Fibroblast of skin of abdomen (primary cell): ENCODE measurements at places on chromosomes 16 and 17.
A peak's percentile ranks its signal among the peaks of the same experiment; 100 is the strongest.

DNA sequence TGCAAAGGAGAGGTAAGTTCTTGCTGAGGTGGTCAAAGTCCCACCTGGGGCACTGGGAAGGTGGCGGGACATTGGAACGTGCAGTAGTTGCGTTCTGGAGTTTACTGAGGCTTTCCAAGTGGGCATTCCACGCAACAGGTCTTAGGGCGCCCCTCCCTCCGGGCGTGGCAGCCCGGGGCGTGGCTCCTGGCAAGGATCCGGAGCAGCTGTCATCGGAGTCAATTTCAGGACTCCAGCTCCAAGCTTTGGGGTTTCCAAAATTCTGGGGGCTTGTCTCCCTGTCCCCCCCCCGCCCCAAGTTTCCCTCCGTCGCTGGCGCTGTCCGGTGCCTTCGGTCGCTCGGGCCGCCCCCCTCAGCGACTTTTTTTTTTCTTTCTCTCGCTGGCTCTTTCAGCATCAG is 43.1 kb upstream of the AMZ2 start:
- DNase-seq, result no peak

DNA sequence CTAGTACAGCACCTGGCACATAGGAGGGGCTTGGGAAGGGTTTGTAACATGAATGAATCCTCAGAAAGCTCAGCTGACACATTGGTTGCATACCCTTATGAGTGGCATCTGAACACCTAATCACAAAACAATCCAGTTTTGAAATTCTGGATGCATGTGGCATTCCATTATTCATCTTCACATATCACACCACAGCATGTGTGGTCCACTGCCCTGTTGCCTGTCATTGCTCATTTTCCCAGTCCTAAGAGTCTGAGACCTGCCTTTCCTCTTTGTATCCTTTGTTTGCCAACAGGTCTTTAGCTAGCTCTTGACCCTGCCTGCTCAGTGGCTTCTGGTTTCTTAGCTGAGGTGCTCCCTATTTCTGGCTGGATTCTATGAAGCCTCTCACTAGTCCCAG is 170.8 kb upstream of the ASIC2 start:
- DNase-seq, result peak; percentile 25

DNA sequence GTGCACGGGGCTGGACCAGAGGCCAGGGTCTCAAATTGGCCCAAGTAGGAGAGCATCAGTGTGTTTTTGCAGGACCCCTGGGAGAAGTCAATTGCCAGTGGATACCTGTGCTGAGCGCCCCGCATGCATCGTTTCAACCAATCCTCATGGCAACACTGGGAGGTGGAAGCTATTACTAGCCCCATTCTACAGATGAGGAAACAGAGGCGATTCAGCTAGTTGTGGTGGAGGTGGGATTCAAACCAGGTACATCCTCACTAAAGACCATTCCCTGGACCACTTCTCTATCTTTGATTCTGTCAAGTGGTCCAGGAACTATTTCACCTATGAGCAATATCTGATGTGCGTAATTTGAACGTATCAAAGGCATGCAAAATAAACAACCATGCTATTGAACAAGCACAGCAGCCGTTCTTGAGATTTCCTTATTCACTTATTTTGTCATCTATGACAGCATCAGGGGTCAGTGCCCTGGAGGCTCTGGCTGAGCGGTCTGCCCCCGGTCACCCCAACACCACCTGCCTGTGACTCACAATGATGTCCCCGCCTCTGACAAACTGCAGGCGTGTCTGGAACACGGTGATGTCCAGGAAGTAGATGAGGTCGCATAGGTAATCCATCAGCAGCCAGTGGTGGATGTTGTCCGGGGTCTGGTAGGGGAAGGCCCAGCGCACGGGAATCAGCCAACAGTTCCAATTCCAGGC is 54.0 kb downstream of the CNGB1 start:
- no peak for DNase-seq

DNA sequence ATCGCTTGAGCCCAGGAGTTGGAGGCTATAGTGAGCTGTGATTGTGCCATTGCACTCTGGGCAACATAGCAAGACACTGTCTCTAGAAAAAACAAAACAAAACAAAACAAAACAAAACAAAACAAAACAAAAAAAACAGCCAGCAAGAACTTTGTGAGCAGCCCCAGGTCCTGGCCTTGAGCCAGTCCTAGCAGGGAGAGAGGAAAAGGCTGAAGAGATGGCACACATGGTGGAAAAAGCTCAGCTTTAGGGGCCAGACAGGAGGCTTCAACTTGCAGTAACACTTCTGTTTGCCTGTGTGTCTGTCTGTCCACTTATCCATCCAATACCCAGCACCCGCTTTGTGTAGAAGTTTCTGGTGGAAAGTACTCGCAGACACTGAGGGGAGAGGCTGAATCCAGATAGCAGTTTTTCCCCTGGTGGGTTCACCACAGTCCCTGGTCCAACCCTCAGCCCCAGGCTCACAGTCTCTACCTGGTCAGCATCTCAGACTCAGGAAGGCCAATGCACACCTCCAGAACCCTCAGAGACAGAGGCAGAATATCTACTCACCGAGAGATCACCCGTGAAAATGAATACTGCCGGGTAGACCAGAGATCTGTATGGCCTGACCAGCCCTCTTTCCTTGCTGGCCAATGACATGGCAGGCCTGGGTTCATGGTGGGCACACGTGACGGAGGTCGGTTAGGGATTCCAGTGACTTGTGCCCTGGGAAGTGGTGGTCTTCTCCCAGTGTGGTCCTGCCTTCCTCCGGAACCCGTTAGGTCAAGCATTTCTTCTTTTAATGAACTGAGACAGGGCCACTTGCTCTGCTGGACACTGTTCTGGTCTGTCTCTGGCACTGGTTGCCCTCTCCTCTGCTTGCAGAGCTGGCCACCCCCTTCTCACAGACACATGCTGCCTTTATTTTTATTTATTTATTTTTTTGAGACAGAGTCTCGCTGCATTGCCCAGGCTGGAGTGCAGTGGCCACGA is 79.5 kb upstream of the DNAJA2 start:
- no peak for DNase-seq

- DNase-seq, result no peak
Observed at GRCh38 chr17:82366749-82367148, 4.8 kb upstream of the UTS2R start.

GRCh38 chr16:58121132-58121531 is 8.0 kb downstream of the CFAP20 start:
- no peak for DNase-seq

DNA sequence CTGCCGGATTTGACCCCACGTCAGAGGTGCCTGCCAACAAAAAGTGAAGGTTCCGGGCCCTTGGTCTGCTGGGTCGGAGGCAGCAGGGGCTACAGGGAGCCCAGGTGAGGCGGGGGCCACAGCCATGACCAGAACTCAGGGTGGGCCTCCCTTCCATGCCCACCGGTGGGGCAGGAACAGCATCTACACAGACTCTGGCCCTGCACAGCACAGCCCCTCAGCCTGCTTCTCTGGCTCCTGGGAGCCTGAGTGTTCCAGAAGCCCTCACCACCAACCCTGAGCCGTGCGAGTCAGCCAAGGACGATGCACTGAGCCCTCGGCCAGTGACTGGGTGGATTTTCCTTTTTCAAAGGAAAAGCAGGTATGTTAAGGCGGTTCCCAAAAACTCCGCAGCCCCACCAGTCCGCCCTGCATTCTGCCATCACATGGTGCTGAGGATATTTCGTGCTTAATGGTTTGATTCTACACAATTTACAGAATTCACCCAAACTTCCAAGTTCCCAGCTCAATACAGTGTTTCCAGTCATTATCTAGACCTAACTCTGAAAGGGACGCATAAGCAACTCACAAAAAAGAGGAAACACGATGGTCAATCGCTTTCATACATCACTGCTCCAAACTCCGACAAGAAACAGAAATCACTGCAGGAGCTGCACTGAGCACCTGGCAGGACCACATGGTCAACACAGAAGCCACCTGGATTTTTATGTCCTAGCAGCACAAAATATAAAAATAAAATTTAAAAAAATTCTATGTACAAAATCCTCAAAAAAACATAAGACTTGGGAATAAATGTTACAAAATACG is 19.4 kb upstream of the C16orf95 start:
- no peak for DNase-seq

DNA sequence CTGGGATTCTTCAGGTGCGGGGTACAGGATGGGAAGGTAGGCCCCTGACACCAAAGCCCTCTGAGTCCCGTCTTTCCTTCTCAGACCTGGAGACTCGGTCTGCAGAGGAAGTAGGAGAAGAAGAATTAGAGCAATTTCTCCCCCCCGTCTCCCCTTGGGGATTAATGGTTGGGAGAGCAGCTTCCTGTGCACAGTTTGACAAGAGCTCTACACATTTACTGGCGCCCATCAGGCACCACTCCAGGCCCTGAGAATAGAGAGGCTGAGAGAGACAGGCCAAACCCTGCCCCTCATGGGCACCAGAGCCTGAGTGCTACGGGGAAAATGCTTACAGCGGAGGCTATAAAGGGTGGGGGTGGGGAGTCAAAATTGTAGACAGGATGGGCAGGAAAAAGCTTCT is 3.5 kb upstream of the C16orf74 start:
- DNase-seq, result no peak

DNA sequence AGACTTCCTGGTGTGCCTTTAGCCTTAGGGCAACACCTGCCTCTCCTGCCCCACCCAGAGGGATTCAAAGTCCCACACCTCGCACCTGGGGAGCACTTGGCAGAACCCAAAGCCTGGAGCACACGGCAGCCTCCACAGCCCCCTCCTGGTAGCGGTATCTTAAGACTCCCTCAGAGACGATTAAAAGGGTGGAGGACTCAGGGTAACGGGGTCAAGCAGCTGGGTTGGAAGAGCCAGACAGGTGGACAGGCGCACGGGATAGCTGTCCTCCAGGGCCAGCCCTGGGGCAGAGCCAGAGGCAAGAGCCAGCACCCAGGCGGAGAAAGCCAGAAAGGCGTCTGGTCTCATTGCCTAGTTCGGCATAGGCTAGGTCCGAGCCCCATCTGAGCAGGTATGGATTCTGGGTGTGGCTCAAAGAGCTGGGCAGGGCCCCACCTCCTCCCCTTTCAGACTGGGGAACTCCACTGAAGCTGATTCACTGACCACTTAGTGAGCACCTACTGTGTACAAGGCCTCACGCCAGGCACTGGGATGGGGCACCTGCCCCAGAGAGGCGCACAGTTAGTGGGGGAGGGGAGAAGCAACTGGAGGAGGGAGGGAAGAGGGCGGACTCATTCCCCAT is 55.0 kb upstream of the MEAK7 start:
- DNase-seq, result no peak

GRCh38 chr17:81573794-81574642 is 21.9 kb upstream of the FAAP100 start:
- DNase-seq, result no peak

- DNase-seq, result no peak
Observed at GRCh38 chr17:68089881-68090280, 54.3 kb downstream of the KPNA2 start.

GRCh38 chr16:19183187-19183586 is 15.1 kb downstream of the SYT17 start:
- no peak for DNase-seq

DNA sequence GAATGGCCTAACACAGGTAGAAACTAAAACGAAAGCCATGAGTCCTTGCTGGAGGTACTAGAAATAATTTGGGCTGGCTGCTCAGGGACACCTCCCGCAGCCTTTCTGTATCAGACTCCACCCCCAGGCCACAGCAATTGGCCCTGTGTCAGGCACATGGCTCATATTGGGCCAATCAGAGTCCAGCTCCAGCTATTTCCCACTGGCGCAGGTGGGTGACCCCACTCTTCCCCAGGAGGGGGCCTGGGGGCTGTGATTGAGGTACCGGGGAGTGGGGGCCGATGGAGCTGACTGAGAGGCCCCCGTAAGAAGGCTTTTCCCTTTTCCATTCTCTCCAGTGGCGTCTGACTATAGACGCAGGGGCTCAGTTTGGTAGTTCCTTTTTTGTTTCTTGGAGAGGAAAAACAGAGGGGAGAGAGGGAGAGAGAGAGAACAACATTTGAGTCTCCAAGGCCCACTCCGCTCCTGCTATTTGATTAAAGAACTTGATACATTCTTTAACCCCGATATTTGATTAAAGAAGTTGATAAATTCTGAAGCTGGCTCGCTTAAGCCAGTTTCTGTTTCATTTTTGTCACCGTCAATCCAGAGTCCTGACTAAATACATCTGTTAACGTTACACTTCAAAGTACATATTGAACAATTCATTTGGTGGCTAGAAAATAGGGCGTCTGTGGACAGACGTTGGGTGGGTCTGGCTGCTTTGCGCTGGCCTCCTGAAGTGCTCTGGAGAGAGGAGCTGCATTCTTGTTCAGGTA is 26.3 kb downstream of the FOXL1 start:
- no peak for DNase-seq

DNA sequence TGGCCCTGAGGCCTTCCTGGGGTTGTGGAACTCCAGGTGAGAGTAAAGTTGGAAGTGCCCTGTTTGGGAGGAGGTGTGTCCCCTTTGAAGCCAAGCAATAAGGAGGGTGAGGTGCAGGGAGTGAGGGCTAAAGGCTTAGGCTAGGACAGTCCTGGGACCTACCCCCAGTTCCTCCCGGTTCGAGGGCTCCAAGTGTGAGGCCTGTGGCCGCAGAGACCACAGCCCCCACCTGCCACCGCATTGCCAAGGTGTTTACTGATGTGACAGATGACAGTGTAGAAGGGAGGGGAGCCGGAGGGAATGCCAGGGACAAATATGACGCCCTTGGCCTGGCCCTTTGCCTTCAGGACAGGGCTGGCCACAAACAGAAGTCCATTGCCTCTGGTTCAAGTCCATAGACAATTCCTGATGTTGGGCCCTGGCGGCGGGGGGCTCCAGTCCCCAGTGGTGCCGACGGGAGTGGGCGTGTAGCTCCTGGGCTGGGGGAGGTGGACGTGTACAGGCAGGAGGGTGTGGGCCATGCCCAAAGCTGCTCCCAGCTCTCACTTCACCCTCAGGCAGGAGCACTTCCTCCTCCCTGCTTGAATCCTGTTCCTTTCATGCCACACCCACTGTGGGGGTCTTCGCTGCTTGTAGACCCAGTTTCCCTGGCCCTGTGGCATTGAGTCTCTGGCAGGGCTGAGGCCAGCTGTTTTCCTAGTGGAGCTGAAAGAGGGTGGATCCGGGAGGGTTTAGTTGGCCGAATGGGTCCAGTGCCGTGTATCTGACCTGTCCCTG is 3.2 kb downstream of the ADORA2B start:
- DNase-seq, result no peak

GRCh38 chr17:73232587-73233373 is 28.9 kb downstream of the CPSF4L start:
- no peak for DNase-seq

DNA sequence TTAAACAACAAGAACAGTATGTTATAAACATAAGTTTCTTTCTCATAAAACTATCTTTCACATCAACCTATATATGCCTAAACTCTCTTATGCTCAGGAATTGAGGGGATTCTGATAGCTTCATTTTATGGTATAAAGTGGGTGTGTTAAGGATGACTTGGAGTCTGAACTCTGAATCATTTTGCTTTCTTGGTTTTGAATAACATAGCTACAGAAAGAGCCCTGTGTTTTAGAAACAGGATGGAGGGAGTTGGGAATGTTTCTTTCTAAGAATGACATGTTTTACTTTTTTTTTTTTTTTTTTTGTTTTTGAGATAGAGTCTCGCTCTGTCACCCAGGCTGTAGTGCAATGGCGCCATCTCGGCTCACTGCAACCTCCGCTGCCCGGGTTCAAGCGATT is 50.1 kb downstream of the RHOT1 start:
- DNase-seq, result peak; percentile 38

GRCh38 chr16:85550953-85551924 is 61.9 kb upstream of the GSE1 start:
- no peak for DNase-seq

GRCh38 chr17:69428252-69428980 is 13.9 kb downstream of the MAP2K6 start:
- no peak for DNase-seq

- DNase-seq, result no peak
Observed at GRCh38 chr17:17457680-17458079, 19.1 kb upstream of the MED9 start.
